ENCODE measurements at places on chromosomes 4 and X.

GRCh38 chrX:24150051-24150790 is 692 bp downstream of the ZFX start:
- DNase-seq, result peak; percentile 97

GRCh38 chrX:139156356-139156755 is 374.2 kb upstream of the F9 start:
- DNase-seq, result no peak

GRCh38 chrX:120456973-120457372 is 12.1 kb downstream of the LAMP2 start:
- no peak for DNase-seq

DNA sequence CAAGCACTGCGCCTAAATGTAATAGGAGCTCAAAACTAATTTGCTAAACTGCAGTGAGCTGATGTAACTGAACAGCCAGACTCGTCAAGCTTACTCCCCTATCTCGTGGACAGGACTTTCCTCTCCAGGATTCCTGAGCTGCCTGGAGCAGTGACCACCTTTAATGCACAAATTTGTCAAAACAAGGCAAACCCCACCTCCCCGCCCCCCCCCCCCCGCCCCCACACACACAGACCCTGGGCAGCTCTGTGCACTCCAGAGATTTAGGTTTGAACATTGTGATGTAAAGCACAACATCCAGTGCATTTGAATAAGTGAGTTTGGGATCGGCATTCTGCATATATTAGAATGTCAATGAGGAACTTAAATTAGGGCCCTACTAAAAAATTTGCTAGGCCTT is 77.7 kb upstream of the DHX15 start:
- no peak for DNase-seq

- DNase-seq, result no peak
Measured at GRCh38 chr4:38344929-38345328, 319.1 kb upstream of the KLF3 start.

DNA sequence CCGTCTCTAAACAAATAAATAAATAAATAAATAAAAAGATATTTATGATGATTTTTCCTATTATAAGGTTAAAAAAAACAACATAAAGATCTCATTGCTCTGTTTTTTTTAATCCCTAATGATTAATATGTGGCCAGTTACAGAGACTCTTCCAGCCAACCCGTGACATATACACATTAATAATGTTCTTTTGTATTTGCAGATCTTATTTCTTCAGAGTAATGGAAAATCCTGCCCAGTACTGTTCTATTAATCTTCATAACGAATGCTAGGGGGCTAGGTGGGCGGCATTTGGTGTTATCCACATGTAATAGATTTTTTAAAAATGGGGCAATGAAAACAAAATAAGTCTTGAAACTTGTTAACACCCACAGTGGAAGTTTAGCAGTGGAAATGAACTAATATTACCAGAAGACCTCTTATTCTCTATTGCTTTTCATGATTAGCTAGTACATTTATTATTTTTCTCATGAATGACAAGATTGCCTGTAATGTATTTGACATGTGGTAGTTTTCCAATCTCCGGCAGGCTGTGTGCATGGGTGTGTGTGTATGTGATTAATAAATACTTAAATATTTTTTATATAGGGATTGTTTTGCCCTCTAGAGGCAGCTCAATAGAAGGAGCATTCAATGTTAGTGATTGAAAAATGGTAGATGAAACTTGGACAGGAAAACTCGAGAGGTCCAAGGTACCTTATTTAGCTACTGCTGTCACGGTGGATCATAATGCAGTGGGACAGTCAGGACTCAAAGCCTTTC is 457.4 kb downstream of the IL1RAPL1 start:
- DNase-seq, result no peak

DNA sequence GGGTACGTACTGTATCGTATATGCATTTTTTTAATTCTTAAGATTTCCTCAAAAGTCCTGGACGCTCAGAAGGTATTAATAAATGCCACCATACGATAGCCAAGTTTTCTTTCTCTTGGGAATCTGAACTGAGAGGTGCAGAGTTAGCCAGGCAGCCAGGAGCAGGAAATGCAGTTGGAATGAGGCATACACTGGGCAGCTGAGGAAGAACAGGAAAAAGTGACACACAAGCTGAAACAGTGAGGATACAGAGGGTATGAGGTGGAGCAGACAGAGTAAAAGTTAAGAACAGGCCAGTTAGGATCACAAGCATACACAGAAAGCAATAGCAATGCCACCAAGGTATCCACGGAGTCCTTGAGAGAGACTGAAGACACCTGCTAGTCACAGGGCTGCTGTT is 13.4 kb downstream of the UFSP2 start:
- DNase-seq, result no peak

DNA sequence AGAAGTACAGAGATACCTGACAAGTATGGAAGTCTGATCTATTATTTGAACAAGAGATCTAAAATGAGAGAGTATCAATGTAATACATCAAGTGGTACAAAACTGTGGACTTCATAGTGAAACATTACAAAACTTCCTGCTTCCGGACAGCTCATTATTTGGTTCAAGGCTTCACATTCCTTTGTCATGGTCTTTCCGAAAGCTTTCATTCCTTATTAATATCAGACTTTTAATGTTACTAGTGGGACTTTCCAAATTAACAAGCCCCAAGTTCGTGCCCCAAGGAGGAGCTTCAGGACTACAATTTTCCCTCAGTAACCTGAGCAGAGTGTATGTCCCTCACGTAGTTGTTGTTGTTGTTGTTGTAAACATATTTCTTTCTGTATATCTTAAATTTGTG is 1.2 kb downstream of the CHIC2 start:
- DNase-seq, result no peak

GRCh38 chr4:8353912-8354453 is 84.4 kb downstream of the HTRA3 start:
- peak; percentile 53 for DNase-seq

DNA sequence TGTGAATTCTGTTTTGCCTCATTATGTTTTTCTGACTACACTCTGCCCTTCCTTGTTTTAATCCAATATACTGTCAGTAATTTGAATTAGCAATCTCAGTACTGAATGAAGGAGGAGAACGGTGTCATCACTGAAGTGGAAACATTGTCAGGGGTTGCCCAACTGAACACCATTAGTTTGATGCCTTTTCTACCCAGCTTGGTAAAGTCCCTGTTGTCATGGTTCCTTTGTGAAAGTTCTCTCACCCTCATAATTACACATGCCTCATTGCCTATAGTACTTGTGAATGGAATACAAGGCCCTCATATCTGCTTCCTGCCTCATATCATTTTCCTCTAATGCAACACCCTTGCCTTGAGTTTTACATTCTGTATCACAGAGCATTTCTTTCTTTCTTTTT is 76.9 kb downstream of the RRAGB start:
- no peak for DNase-seq

GRCh38 chr4:45370408-45370807 is 644.1 kb upstream of the GNPDA2 start:
- no peak for DNase-seq

GRCh38 chr4:13495753-13496152 is 11.6 kb upstream of the RAB28 start:
- DNase-seq, result no peak

GRCh38 chr4:95360256-95360903 is 188.4 kb downstream of the UNC5C start:
- no peak for DNase-seq

- DNase-seq, result no peak
Measured at GRCh38 chr4:130534651-130535050, 1438.7 kb downstream of the C4orf33 start.

GRCh38 chr4:147362938-147363337 is 118.0 kb upstream of the EDNRA start:
- DNase-seq, result peak; percentile 75

DNA sequence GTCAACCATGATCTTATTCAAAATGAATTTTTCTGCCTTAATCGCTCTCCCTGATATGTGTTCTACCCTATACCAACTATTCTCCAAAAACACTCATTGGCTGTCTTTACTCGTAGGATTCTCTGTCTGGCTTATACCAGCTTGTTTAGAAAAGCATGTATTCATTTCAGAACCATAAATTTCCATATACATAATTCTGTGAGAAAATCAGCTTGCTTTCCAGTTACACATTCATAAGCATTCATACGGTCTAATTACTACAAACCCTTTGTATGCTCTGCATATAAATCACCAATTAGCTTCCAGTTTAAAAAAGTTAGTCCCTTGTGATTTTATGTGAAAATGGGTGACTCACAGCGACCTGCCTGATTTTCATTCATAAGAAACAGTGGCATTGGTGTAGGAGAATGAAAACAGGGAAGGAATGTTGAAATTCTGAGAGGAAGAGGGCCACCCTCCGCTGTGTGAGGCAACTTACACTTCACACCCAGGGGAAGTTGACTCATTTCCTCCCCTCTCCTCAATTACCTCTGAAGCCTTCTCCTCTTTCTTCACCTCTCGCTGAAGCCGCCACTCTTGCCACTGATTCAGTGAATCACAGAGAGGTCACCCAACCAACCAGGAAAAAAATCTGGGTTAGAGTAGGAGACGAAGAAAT is 63.3 kb downstream of the MEPE start:
- DNase-seq, result no peak

GRCh38 chr4:25560605-25561004 is 95.0 kb upstream of the SLC34A2 start:
- DNase-seq, result no peak

Data from sigmoid colon (tissue), 7 donors.